ENCODE measurements at places on chromosomes 1 and 21.

DNA sequence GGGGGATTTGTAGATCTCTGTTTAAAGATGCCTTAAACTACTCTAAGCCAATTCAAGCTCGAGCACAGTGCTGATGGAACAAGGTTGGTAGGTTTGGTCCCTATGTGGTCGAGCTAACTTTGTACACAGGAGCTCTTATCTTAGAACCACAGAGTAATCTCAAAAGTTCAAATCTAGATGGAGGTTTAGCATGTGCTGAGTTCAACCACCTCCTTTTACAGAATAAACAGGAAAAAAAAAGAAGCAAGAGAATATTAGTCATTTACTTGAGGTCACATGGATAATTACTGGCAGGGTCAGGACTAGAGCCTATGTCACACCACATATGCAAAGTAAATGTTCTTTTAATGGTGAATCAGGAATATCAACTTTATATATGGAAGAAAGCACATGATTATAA is 86.2 kb downstream of the DTL start:
- DNase-seq: no peak

DNA sequence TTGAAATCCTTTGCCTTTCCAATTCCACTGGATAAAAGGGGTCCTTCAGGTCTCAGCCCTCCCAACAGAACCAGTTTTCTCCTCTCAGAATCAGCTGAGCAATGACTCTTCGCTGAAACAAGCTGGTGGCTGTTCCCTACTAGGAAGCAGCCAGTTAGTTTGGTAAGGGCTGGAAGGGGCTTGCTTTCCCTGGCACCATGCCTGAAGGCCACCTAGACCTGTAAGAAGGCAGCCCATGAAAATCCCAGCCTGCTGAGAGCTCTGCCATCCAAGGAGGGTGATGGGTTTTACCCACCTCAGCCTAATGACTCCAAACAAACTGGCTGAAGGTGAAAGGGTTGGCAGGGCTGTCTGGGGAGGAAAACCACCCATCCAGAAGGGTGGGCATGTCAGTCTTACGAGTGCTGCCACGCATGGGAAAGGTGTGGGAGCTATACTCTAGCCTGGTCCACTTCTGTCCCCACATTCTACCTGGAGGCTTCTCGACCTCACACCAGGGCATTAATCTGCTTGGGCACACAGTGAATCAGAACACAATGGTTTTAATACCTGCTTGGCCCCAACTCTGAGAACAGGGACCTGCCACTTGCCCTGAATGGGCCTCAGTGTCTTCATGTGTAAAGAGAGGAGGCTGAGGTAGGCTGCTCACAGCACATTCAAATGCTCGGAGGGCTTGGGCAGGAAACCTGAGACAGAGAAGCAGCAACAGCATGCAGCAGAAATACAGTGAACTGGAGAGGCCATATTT is 53.0 kb downstream of the CD46 start:
- no peak for DNase-seq

GRCh38 chr1:231478811-231479210 is 49.7 kb upstream of the TSNAX start:
- DNase-seq: no peak

DNA sequence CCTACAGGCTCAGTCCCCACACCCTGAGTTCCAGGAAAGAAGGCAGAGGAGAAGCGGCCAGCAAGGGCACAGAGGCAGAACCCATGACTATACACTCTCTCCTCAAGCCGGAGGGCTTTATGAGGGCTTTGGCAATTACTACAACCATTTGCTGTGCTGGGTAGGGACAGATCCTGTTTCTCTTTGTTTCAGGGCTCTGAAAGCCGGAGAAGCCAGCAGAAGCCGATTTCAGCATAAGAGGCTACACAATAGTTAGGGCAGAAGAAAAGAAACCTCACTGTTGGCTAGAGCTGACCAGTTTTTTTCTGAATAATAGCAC is 13.9 kb downstream of the GPR3 start:
- DNase-seq: no peak

DNA sequence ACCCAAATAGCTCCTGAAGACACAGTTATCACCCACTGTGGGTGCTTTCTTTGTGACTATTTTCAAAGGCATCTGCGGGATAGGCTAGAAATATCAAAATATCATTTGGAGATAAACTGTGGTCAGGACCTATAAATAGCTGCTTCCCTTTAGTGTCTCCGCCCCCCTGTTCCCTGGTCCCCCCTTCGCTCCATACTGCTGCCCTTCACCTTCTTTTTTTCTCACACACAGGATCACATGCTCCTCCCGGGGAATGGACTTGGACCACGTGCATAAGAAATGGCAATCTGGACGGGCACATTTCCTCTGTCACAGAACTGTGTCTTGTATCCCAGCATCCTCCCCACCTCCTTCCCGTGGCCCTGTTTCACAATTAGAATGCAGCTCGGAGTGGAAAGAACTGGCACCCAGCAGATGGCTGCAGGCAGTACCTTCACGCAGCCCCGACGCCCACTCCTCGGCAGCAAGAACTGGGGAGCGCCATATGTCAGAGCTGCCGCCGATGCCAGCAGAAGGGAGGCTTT is 68.8 kb upstream of the SSX2IP start:
- DNase-seq: no peak

- no peak for DNase-seq
These were observed 189.4 kb downstream of the PBX1 start for GRCh38 chr1:164748253-164748899.

GRCh38 chr1:244066954-244067716 is 16.1 kb downstream of the ZBTB18 start:
- no peak for DNase-seq

GRCh38 chr1:78003070-78003746 is 1.5 kb upstream of the DNAJB4 start:
- DNase-seq: no peak

DNA sequence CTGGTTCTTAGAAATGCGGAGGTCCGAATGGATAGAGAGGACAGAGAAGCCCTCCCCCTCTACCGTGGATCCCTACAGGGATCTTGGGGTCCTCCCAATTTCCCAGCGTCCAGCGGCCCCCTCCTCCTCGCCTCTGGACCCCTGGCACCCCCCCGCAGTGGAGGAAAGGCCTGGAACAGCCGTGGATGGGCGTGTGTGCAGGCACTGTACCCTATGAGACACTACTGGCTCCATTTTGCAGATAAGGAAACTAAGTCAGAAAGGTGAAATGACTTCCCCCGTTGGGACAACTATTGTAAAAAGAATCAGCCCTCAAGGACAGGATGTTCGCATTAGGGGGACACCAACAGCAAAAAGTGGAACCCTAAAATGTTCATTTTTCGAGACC is 931 bp upstream of the CLSTN1 start:
- no peak for DNase-seq

DNA sequence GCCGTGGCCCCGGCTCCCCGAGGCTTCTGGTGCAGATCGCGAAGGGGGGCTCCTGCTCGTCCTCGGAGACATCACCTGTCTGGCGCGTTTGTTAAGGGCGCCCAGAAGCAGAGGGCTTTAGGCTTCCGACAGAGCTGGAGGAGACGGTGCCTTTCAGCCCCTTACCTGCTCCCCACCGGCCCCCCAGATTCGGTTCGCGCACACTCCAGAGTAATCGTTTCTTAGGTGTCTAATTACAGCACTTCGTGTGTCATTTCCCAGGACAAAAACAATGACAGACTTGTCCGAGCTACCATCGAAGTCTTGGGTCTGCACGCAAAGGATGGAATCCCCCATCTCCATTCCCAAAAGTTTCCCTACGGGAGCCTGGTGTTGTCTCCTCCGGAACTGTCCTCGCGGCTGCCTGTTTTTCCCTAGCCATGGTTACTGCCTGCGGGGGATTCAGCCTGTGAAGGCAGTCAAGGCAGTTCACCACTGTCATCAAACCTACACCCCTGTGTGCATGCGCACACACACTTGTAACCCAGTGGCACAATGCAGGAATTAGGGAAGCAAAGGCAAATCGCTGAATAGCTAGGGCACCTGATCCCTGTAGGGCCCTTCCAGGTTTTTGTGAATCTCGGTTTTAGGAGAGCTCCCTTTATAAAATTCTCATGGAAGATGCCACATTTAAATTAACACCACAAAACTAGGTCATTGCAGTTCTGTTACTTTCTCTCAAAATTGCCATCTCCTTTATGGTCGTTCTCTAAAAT is 738 bp upstream of the CDC42BPA start:
- DNase-seq: no peak

DNA sequence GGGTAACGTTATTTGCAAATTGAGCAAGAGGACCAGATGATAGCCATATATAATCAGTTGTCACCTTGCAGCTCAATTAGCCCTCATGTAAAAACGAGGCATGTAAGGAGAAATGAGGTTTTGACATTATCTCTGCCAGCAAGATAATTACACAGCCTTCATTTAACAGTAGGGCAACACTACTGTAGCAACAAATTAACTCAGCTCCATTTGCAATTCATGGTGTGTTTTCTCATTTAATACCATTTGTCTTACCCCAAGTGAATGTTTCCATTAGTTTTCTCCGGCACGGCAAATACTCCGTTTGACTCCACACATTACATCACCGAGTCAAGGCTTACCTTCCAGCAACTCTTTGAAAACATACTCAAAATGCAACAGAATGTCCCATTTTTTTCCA is 66.7 kb downstream of the GPATCH2 start:
- no peak for DNase-seq

DNA sequence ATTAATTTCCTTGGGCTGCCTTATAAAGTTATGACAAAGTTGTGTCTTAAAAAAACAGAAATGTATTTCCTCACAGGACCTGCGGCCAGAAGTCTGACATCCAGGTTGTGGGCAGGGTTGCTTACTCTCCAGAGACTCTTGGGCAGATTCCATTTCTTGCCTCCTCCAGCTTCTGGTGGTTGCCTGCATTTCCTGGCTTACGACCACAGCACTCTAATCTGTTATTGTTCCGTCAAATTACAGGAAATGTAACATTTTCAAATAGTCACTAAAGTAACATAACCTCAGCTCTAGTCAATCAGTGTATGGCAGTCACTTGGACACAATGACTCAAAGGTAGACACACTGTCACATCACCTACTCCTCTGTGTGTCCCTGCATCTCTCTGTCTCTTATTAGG is 226.8 kb downstream of the DNAH14 start:
- DNase-seq: no peak

DNA sequence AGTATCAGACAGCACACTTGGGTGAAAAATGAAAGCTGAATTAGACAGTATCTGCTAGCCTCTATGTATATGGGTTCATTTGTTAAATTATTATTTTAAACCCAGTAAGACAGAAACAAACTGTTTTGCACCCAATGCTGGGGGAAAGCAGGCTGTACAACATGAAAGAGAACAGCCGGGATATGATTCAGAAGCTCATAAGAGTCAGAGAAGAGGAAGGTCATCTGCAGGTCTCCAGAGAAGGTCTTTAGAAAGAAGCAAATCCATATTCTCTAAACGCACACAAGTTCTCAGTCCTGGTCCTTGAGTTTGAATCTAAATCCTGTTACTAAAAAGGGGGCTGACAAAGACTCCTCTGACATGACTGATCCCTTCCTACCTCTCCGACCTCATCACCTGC is 155.1 kb downstream of the SIPA1L2 start:
- DNase-seq: no peak

- DNase-seq: no peak
These were observed 6.9 kb upstream of the ZMYM4 start for GRCh38 chr1:35261412-35262120.

GRCh38 chr21:31865429-31865970 is 7.3 kb upstream of the HUNK start:
- DNase-seq: no peak

DNA sequence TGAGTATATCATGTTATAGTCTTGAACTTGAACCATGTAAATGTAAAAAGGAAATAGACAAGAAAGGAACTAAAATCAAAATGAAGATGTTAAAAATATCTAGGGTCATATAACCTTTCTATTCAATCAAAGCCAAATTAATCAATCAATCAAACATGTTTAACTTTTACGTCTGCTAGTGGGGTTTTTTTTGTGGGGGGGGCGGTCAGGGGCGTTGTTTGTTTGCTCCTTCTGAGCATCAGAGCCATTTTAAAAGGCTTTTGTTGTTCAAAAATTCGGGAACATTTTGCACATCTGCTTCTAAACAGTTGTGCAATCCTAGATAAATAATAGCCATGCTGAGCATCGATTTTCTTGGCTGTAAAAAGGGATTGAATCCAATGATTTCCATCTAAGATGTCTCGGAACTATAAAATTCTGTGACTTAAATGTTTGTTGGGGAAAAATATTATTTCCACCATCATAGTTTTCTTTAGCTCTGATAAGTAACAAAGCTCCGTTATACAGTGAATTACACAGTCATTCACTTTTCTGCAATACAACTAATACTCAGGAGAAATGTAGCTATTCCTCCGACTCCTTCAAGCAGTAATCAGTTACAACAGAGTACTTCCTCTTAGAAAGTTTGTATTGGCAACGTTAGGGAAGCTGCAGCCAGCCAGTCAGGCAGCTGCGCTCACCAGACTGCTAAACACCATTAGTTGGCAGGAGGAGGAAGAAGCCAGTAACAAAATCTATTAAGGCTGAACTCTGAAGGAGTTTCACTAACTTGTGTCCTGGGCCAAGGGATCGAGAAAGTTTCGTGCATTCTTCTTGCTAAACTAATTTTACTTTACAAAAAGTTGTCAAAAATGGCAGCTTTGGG is 2.2 kb downstream of the SPATA6 start:
- DNase-seq: no peak

DNA sequence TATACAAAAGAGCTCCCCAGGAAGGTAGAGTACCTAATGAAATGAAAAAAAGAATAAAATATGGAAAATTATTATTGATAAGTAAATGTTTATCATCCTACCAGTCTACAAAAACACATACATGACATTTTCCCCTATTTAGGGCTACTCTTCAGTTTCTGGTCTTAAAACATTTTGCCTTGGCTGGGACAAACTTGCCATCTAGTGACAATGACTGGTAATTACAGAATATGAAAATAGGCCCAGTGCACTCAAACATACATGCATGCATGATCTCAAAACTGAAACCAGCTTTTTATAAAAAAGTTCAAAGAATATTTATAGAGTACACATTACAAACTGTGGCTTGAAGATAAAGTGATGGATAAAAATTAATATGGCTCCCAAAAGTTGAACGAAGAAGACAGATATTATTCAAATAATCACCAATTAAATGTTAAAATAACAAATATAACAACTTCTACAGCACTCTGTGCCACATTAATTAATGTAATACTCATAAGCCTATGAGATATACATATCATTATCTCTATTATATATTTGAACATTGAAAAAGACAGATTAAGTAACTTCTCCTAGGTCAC is 10.5 kb upstream of the RNPC3 start:
- no peak for DNase-seq

DNA sequence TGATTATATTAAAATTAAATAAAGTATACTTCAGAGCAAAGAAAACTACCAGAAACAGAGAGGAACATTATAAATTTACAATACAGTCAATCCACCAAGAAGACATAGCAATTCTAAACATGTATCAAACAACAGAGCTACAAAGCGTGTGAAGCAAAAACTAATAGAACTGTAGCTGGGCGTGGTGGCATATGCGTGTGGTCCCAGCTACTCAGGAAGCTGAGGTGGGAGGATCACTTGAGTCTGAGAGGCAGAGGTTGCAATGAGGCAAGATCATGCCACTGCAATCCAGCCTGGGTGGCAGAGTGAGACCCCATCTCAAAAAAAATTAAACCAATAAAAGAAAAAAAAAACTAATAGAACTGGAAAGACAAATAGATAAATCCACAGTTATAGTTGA is 12.3 kb downstream of the CCDC185 start:
- no peak for DNase-seq

- no peak for DNase-seq
These were observed 77.2 kb upstream of the SIPA1L2 start for GRCh38 chr1:232707142-232707541.

GRCh38 chr1:168893359-168893801 is 164.4 kb upstream of the DPT start:
- no peak for DNase-seq
